ENCODE measurements at places on chromosomes 4 and X.

DNA sequence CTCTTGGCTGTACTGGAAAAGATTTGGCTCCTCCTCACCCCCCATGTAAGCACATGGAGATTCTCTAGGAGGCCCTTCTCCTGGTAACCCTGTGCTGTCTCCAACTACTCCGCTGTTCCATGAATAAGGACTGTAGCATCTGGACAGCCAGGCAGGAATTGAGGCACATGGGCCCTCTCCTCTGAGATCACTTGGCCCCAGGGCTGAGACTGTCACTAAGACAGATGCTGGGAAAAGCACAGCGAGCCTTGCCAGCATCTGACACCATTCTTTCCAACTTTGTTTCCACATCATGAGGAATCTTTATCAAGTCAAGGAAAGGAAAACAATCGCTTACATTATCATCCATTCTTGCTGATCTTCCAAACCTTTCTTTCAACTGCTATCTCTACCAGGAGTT lies 222.6 kb upstream of the INTU start:
- no peak for DNase-seq

DNA sequence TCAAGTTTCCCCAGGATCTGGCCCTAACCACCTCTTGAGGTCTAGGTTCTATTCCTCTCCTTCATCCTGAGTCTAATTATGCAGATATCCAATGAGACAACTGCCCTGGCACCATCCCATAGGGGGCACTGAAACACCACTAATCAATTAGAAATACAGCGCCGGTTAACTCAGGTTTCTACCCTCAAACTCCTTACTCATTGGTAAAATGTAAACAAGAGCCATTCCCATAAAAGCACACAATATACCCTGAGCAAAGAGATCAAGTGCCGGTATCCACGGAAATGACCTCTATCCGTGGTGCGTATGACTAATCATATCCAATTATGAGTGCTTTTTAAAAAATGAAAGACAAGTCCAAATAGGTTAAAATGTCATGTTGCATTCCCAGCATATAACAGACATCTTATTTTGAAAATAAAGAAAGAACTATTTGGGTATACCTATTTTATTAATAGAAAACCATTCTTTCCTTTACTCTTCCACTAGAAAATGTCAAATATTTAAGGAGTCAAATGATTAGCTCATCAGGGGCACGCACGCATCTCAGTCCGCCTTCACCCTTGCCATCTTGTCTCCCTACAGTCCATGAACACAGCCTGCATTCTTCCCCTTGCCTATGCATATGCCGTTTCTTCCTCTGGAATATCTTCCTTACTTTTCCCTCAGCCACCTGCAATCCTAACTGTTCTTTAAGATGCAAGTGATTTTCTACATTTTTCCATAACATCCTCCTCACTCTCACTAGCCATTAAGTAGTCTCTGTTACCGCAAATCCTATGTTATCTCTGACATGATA lies 141.1 kb downstream of the MAML3 start:
- peak; percentile 34 for DNase-seq

DNA sequence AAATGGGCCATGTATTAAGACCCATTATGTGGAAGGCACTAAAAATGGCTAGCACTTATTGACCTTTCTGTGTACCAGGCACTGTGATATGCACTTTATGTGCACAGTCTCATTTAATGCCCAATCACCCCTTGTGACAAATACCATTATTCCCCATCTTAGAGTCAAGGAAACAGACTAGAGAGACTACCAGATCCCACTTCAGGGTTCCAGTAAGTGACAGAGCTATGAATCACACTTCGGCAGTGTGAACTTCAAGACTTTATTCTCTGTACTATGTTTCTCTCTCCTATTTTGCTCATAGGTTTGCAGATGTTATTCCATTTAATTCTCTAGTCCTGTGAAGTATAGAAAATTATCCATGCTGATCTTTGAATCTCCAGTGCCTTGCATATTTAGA lies 107.0 kb downstream of the NFKB1 start:
- DNase-seq: no peak

DNA sequence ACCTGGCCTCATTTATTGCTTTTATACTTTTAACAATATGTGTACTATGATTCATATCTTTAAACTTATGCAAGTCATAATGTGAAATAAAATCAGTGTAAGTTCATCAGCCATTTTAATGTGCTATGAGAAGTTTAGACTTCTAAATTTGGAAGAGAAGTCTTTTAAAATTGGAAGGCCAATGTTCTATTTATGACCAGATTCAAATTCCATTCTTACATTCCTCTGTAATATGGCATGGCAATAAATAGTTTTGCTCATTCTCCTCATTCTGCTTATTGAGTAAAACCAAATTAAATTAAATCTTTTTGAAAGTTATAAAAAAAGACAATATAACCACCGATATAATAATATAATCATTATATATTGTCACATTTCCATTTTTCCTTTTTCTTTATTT lies 126.2 kb downstream of the SORBS2 start:
- DNase-seq: no peak

- no peak for DNase-seq
Observed at GRCh38 chr4:76525751-76526150, 90.7 kb downstream of the SHROOM3 start.

GRCh38 chr4:168138143-168138542 lies 45.8 kb downstream of the ANXA10 start:
- DNase-seq: no peak

- no peak for DNase-seq
Observed at GRCh38 chrX:107827852-107828251, 2.2 kb downstream of the MID2 start.

DNA sequence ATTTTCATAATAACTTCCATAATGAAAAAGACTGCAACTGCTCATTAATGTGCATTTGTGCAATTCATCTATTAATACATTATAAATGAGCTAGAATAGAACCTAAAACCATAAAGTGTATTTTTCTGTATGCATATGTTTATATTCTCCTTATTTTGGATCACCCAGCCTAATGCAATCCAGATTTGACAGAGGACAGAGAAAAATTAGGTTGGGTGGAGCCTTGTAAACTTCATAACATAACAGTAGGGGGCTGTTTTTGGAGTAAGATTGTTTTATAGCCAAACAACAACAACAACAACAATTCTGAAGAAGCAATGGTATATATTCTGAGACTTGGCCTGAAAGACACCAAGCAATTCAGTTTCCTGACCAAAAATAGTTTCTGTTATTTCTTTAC lies 615.3 kb upstream of the SLIT2 start:
- DNase-seq: no peak

GRCh38 chr4:107835406-107835805 lies 10.7 kb downstream of the SGMS2 start:
- DNase-seq: no peak

DNA sequence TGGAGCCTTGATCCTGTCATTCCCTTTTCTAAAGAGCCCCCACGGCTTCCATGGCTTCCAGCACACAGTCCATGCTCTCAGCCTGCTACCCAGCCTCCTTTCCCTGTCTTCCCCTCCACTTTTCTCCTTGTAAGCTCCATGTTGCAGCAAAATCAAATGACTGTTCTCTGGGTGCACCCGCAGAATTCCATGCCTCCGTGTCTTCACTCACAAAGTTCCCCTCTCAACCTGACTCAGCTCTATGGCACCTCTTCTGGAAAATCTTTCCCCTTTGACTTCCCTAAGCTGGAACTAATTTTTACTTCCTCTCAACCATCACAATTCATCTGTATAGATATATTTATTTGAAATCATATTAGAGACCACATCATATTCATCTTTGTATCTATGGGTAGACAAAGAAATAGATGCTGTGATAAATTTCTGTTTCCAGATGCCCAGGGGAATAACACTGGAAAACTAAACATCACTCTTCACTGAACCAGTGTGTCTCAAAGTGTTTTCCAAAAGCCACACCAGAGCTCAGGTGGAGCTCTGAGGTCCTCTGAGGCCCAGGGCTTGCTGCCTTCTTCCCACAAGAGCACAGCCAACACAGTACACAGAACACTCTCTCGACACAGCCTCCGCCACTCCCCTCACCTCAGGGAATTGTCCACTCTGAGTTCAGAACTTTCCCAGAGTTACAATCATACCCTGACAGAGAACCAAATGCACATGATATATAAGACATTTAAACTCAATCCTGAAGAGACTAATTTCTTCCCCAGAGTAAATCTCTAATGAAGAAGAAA lies 3.3 kb downstream of the SETD7 start:
- no peak for DNase-seq

- no peak for DNase-seq
Observed at GRCh38 chrX:31271615-31272471, 200.0 kb upstream of the FTHL17 start.

DNA sequence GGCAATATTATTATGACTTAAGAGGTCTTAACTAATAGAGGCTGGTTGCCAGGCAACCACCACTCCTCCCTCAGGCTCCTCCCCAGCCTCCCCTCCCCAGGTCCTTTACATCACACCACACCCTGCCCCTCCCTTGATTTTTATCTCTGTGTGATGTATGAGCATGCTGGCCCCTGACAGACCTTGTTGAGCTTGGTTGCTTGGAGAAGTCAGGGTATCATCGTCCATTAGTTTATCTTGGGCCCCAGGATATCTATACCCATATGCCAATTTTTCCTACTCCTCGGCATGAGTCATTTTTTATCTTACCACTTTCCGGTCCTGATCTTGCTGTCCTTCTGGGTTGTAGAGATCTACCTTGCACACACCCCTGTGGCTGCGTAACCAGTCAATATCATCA lies 2.5 kb downstream of the AKAP4 start:
- no peak for DNase-seq

GRCh38 chrX:150984169-150984824 lies 1.2 kb downstream of the HMGB3 start:
- DNase-seq: no peak

DNA sequence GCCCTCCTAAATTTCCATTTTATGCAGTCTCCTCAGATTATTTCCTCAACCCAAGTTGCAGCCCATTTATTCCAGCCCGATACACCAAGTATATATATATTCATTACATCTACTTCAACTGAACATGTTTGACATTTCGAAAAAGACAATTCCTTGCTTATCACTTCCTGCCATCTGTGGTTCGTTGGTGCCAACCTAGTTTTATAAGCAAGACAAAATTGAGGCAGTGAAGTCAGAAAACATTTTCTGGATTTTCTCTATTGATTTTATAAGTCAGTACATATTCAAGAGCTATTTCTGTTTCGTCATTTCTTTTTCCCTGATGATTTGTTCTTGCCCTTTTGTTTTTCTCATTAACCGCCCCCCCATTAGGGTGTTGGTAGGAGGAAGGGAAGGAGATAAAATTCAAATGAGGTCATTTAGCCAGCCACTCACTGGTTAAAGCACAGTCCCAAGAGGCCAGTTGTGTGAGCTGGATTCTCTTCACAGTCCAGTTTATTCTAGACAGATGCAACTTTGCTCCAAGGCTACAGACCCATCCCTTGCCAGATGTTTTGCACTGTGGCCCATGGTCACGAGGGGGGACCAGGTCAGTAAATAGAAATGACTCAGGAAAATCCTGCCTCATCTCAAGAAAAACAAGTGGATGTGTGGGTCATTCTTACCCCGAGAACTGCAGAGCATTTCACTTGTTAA lies 20.3 kb upstream of the VEGFD start:
- DNase-seq: no peak

DNA sequence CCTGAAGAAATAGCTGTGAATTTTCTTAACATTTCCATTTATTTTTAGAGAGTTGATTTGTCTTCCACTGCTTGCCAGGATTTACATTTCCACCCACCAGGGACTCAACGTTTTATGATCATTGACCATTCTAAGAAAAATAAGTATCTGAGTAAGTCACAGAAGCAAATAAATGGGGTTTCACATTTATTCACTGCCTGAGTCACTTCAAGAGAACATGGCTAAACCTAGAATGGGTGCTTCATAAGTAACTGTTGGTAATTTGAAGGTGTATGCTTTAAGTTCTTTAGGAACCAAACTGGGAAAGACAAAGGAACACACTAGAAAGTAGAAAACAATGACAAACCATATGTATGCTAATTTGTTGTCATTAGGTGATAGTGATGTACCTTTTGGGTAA lies 43.2 kb upstream of the GRIA3 start:
- DNase-seq: no peak

DNA sequence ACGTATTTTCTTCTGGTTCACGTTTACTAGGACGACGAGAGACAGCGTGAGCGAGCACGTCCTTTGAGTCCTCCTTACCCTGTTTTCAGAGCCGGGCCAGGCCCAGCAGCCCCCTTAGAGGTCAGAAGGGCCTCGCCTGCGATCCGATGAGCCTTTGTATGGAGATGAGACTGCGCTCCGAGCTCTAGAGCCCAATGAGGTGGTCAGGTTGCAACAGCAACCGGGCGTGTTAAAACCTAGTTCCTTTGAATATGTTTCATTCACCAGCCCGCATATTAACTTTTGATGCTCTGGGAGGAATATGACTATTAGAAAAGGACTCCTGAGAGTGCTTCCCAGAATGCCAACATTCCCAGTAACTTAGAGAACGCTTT lies 55.6 kb upstream of the TADA2B start:
- DNase-seq: no peak

DNA sequence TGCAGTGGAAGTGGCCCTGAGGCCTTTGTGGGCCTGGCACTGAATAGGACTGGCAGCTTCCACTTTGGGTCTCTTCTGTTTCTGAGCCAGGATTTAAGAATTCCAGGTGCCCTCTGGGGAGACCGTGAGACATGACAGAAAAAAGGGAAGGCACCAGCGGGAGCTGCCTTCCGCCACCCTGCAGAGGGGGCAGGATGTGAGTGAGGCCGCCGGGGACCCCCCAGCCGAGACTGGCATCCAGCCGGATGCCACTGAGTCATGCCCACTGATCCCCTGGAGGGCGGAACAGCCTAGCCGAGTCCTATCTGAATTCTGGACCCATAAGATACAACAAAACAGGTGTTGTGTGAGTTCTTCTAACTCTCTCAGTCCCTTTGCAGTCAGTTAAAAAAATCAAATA lies 41.3 kb downstream of the C4orf50 start:
- DNase-seq: no peak

All from stimulated activated CD4-positive, alpha-beta T cell treated with anti-CD3 and anti-CD28 coated beads, Interleukin-12 subunit alpha, Interleukin-12 subunit beta, amount 100 ng/mL, for 24 hours (primary cell).